Stimulated activated CD4-positive, alpha-beta T cell treated with anti-CD3 and anti-CD28 coated beads, Interleukin-4, amount 100 ng/mL, for 1 hour (primary cell): ENCODE measurements at places on chromosomes 6 and 20.

- DNase-seq, result peak; percentile 26
These were observed 1.9 kb upstream of the ELOVL4 start for GRCh38 chr6:79949233-79949632.

GRCh38 chr20:51668515-51668914 lies 99.7 kb downstream of the ATP9A start:
- no peak for DNase-seq

GRCh38 chr6:17393892-17394631 lies 667 bp downstream of the CAP2 start:
- DNase-seq, result no peak

DNA sequence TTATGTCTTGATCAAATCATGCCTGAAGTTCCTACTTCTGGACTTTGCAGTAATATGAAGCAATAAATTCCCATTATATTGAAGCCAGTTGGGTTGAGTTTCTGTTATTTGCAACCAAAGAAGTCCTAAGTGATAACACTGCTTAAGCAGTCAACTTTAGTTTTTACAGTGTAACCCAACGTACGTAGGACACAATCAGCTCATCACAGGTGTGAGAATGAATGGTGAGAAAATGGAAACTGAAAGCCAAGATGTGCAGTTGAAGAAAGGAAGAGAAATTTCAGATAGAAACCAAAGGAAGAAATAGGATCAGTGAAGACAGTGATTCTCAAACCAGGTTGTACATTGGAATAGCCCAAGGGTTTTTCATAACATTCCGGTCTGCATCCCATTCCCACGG lies 211.4 kb upstream of the ZFP64 start:
- DNase-seq, result no peak

DNA sequence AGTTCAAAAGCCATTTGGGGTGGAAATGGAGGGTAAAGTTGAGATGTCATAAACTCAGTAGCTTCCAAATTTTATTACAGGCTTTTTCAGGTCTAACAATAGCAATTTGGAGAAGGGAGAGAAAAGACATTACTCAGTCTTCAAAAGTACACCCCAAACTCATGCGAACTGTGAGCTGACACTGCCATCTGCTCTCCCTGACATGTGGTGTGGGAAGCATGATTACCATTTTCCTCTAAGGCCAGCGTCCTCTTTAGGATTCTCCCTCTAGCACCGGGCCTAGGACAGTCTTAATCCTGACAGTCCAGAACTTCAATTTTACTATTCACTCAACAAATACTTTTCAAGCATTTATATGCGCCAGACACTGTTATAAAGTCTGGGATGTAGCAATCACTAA lies 536.0 kb upstream of the JARID2 start:
- no peak for DNase-seq
